ENCODE measurements at places on chromosomes 11 and 22.
A peak's percentile ranks its signal among the peaks of the same experiment; 100 is the strongest.

- DNase-seq: peak; percentile 7
Observed at GRCh38 chr11:18618342-18619025, 15.7 kb downstream of the SPTY2D1 start.

GRCh38 chr11:129414144-129414872, 38.7 kb downstream of the BARX2 start:
- no peak for DNase-seq

GRCh38 chr11:115501502-115501892, 2.7 kb downstream of the CADM1 start:
- DNase-seq: no peak

DNA sequence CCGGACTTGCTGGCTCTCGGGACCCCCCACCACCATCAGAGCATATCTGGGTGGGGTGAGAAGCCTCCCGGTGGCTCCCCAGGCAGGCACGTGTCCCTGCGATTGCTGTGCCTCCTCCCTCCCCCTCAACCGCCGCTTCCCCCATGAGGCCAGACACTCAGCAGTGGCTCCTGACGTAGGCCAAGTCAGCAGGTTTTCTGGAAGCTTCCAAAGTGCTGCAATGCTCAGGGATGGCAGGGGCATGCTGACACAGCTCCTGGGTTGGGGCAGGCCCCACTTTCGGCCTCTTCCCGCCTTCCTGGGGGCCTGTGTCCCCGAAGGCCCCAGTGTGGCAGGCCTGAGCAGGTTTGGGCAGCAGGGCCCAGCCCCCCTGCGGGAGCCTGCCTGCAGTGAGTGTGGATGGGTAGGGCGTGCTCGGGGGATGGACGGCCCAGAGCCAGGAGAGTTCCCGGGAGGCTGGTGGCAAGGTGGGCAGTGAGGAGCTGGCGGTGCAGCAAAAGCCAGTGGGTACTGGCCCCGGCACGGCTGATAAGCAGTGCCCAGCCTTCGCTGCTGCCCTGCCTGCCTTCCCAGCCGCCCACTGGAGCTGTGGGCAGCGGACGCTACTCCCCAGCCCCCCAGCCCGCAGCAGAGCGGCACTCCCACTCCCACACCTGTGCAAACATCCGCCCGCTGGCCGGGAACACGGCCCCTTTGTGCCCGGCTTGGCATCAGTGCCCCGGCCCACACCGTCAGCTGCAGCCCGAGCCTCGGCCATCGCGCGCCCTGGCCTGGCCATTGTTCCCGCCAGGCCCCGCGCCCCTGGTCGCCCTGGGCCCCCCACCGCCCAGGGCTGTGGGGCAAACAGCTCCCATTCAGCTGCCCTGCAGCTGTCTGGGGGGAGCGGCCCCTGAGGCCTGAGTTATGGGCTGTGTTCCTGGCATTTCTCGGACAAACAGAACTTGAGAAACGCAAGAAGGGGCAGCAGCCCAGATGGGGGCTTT, 125.0 kb downstream of the KCNQ1OT1 start:
- no peak for DNase-seq

DNA sequence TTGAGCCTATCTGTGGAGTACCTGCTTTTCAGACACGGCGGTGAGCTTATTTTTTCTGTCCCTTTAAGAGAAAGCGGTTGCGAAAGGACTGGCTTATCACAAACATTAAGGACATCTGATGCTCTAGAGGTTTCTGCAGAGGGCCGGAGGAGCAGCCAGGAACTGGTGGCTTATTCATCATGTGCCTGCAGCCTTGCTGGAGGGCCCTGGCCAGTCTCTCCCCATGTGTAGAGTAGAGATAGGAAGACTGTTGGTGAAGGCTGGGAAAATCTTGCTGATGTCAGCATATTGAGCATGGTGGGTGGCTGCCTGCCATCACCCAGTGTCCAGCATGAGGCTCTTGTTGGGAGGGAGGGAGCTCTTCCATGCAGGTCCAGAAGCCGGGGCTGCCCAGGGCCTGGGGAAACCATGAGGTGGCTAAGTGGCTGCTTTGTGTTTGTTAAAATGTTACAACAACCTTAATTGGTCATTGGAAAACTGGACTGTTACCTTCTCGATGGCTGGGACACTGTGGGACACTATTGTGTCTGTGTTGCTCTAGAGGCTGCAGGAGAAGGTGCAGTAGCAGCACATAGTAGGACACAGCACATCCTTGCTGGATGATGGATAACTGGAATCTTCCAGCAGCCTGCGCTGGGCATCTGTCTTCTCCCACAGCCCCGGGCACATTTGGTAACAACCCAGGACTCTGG, 54.3 kb downstream of the TSPAN18 start:
- DNase-seq: peak; percentile 11
